ENCODE measurements at places on chromosomes 7 and 10.

DNA sequence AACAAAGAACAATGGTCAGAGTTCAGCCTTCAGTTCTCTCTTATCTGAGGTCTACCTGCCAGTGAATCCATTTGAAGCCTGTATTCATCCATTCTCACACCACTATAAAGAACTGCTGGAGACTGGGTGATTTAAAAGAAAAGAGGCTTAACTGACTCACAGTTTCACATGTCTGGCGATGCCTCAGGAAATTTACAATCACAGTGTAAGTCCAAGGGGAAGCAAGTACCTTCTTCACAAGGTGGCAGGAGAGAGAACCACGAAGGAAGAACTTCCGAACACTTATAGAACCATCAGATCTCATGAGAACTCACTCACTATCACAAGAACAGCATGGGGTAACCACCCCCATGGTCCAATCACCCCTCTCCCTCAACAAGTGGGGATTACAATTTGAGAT, 33.0 kb upstream of the SLC25A13 start:
- DNase-seq, result no peak

GRCh38 chr10:131886237-131886636, 14.6 kb upstream of the PPP2R2D start:
- DNase-seq, result no peak

DNA sequence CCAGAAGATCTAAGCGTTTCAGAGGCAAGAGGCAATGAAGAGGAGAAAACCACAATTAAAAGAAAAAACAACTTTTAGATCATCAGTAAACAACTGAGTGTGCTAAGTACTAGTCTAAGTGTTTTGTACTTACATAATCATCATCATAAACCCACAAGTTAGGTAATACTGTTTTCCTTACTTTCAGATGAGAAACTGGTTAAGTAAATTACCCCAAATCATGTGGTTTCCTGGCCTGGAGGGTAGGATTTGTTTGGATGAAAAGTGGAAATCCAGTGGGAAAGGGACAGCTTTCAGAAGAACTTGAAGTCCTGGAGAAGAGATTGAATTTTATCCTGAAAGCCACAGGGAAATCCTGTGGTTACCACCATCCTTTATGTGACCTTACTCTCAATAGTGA, 463.3 kb downstream of the LRMDA start:
- DNase-seq, result no peak

GRCh38 chr10:48363617-48364355, 57.3 kb downstream of the MAPK8 start:
- peak; percentile 25 for DNase-seq

DNA sequence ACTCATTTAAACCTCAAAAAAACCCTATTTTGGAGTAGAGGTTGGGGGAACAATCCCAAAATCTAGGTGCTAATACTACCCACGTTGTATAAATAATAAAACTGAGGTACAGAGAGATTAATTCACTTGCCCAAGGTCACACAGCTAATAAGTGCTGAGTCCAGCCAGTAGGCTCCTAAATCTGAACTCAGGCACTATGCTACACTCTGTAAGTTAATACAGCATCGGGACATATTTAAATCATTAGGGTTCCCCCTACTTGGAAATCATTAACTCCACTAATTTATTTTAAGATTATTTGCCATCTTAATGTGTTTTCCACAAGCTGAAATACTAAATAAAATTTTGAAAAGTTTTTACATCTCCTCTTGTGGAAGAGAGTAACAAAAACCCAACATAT, 24.2 kb downstream of the PIP4K2A start:
- DNase-seq, result no peak

GRCh38 chr7:92987538-92987937, 130.2 kb downstream of the SAMD9 start:
- no peak for DNase-seq

DNA sequence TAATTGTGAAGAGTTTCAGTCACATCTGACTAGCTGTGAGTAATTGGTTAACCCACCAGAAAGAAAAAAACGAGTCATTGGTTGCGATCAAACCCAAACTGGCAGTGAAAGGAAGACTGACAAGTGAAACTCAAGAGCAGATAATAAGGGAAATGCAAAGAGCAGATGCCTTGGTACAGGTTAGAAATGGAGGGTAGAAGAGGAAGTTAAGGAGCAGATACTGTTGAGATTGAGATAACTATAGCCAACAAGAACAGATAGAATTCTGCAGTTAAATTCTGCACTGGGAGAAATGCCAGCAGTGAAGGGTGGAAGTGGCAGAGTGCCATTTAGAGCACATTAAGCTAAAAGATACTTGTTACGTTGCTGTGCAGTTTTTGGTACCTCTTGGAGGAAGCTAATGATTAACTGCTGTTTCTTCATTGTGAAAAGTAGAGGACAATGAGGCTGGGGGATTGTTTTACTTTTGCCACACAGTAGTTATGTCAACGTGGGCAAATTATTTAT, 65.8 kb downstream of the CDK13 start:
- DNase-seq, result peak; percentile 57

GRCh38 chr7:114930829-114931655, 9.1 kb downstream of the MDFIC start:
- DNase-seq, result no peak

- no peak for DNase-seq
These were observed 191.8 kb downstream of the ZMYND11 start for GRCh38 chr10:326894-327635.

- DNase-seq, result no peak
These were observed 38.6 kb downstream of the RAPGEF5 start for GRCh38 chr7:22318376-22318775.

- no peak for DNase-seq
These were observed 21.1 kb downstream of the RNF32 start for GRCh38 chr7:156661637-156662036.

DNA sequence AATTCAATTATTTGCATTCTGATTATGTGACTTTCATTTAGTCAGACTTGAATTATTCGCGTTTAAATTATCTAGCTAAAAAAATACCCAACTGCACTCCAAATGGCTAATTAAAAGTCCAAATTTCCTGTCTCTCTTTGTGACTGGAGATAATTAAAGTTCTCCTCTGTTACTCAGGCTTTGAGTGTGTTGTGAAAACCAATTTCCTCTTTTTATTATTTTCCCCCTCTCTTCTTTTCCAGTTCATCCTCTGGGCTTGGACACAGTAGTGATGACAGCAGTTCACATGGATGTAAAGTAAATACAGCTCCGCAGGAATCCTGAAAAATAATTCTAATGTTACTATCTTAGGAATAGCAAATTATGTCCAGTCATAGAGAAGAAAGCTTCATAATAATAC, 80.6 kb downstream of the SNX10 start:
- DNase-seq, result no peak

Data from NCI-H2029 treated with DMSO at 0.1 percent for 48 hours (cell line).